SW 1271 (cell line): ENCODE measurements at places on chromosomes 7 and 10.

DNA sequence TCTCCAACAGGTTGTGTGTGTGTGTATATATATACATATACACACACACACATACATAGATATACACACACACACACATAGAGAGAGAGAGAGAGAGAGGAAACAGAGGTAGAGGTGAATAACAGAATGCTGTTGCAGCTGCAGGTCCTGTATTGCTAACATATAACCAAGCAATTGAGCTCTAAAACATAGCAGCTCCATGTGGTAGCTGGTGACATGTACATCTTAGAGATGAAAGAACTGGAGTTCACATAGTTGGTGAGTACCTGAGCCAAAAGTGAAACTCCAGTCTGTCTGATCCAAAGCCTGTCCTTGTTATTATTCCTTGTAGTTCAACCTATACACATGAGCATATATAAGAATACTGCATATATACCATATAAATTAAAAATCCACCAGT lies 152.9 kb upstream of the CSTF2T start:
- no peak for DNase-seq

- no peak for DNase-seq
These were observed 27.0 kb upstream of the ZPBP start for GRCh38 chr7:50119815-50120637.

- DNase-seq: no peak
These were observed 355.7 kb downstream of the DNAJB6 start for GRCh38 chr7:157692460-157693011.

DNA sequence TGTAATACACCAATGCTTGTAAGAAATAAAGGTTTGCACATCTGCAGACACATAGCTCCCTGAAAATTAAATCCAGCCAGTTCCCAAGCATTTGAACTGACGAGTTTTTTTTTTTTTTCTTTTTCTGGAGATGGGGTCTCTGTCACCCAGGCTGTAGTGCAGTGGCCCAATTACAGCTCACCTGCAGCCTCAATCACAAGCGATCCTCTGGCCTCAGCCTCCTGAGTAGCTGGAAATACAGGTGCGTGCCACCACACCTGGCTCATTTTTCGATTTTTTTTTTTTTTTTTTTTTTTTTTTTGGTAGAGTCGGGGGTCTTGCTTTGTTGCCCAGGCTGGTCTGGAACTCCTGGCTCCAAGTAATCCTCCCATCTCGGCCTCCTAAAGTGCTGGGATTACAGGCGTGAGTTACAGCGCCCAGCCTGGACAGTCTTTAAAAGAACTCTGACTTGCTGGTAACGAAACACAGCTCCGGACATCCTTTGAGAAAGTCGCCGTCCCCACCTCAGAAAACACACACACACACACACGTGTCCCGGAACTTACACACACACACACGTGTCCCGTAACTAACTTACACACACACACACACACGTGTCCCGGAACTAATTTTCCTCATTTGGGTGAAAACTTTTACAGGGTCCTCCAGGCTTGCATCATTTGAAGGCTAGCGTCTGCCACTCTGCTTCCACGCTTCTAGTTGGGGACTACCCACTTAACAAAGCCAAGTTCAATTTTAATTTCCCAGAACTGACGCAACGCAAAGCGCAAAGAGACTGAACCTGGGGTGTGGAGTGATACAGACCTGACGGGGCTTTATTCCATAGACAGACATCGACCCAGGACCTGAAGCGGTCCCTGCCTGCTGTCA lies 18.6 kb downstream of the OCM2 start:
- DNase-seq: peak; percentile 29

DNA sequence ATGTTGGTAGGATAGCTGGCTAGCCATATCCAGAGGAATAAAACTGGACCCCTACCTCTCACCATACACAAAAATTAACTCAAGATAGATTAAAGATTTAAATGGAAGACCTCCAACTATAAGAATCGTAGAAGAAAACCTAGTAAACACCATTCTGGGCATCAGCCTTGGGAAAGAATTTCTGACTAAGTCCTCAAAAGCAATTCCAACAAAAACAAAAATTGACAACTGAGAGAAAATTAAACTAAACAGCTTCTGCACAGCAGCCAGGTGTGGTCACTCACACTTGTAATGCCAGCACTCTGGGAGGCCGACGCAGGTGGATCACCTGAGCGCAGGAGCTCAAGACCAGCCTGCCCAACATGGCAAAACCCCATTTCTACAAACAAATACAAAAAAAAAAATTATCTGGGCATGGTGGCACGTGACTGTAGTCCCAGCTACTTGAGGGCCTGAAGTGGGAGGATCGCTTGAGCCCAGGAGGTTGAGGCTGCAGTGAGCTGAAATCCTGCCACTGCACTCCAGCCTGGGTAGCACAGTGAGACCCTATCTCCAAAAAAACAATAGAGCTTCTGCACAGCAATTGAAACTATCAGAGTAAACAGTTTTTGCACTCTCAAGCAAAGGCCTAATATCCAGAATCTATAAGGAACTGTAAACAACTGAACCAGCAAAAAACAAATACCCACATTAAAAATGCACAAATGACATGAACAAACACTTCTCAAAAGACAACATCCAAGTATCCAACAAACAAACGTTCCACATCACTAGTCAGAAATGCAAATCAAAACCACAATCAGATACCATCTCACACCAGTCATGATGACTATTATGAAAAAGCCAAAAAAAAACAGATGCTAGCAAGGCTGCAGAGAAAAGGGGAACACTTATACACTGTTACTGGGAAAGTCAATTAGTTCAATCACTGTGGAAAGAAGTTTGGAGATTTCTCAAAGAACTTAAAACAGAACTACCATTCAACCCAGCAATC lies 4.8 kb downstream of the CRPPA start:
- DNase-seq: peak; percentile 7

DNA sequence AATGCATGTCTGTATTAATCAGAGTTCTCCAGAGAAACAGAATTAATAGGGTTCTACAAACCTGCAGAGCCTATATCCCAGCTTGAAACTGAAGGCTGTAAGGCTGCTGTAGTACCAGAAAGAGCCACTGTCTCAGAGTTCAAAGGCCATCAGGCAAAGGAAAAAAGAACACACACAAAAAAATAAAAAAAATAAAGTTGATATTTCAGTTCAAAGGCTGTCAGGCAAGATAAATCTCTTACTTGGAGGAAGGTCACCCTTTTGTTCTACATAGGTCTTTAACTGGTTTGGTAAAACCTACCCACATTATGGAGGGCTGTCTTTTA lies 12.0 kb upstream of the TMEM26 start:
- no peak for DNase-seq
